NCI-H2029 (cell line): ENCODE measurements at places on chromosomes 6 and 20.
A peak's percentile ranks its signal among the peaks of the same experiment; 100 is the strongest.

- DNase-seq: no peak
Observed at GRCh38 chr6:152595499-152595898, 41.7 kb downstream of the SYNE1 start.

GRCh38 chr20:361561-361960 lies 14.7 kb downstream of the NRSN2 start:
- DNase-seq: no peak

DNA sequence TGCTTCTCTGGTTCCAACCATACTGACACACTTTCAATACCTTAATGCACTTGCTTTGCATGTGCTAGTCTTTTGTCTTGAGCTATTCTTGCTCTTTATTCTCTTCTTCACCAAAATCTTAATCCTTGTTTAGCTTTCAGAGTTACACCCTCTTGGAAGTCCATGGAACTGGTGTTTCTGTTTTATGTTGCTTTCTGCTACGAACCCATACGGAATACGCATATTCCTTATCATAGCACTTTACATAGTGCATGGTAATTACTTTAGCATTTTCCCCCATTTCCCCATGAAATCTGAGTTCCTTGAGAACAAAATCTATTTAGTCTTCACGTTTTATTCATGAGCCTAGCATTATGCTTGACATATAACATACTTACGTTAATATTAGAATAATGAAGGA lies 270.9 kb downstream of the NKAIN2 start:
- DNase-seq: no peak

DNA sequence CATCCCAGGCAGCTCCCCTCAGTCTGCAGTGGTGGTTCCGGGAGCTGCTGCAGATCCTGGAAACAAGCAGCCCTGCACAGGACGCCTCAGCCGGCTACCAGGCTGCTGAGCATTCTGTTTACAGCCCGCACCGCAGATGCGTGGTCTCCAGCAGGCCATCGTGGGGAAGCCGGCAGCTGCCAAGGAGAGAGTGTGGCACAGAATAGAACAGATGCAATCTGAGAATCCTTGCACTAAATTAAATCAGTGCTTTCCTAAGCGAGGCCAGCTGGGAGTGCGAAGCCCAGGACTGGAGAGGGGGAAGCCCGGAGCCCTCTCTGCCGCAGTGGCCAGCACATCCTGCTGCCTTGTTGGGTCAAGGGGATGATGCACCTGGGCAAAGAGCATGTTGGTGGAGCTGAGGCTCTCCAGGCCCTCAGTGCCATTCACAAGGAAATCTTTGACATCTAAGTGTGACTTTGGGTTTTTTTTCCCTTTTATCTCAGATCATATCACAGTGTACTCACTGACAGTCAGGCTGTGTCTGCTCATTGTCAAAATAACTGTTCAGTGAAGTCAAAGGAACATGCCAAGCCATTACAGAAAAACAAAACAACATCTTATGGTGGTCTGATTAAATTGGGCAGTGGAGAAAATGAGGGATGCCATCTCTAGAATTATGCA lies 118.1 kb downstream of the SYNDIG1 start:
- DNase-seq: no peak

DNA sequence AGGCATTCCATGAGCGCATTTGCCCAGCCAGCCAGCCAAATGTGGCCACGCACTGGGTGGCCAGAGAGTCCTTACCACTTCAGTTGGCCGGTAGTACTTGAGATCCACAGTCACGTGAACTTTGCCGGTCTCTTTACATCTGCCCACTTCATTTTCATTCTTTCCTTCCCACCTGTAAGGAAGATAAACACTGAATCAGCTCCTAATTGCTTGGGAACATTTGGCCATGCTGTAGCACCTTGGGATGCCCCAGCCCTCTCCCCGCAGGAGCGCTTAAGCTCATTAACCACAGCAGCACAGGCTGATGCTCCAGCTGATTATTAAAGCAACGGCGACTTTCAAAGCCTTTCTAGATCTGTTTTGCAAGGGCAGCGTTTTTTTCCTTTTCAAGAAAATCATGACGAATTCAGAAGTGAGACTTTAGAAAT lies 116.6 kb downstream of the FOXC1 start:
- peak; percentile 84 for DNase-seq

DNA sequence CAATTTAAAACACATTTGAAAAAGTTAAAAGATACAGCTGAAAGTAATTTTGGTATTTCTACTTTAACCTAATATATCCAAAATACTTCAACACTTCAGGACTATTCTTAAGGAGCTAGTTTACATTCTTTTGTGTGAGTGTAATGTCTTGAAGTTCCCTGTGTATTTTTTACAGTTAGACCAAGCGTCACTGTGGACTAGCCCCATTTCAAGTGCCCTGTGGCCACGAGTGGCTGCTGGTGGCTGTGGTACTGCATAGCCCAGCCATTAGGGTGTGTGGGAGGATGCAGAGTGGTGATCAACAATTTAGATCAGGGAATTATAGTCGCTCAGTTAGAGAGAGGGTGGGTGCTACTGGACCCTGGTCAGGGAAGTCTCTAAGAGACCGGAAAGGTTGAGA lies 869 bp upstream of the CST5 start:
- DNase-seq: no peak

DNA sequence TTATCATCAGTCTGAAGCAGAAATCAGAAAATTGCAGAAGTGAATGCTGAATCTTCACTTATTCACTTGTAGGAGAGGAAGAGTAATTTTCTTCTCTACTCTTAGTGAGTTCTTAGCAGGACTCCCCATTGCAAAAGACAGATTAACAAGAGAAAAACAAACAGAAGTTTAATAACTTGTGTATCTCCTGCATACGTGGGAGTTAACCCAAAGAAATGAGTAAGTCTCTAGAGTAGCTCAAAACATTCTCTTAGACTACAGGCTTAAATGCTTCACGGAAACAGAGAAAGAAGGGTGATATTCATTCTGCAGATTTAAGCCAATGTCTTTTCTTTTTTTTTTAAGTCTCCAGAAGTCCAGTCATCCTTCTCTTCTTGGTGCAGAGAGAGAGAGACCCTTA lies 97.9 kb upstream of the TMEM181 start:
- no peak for DNase-seq

- no peak for DNase-seq
Observed at GRCh38 chr20:52978851-52979250, 6.7 kb downstream of the TSHZ2 start.

DNA sequence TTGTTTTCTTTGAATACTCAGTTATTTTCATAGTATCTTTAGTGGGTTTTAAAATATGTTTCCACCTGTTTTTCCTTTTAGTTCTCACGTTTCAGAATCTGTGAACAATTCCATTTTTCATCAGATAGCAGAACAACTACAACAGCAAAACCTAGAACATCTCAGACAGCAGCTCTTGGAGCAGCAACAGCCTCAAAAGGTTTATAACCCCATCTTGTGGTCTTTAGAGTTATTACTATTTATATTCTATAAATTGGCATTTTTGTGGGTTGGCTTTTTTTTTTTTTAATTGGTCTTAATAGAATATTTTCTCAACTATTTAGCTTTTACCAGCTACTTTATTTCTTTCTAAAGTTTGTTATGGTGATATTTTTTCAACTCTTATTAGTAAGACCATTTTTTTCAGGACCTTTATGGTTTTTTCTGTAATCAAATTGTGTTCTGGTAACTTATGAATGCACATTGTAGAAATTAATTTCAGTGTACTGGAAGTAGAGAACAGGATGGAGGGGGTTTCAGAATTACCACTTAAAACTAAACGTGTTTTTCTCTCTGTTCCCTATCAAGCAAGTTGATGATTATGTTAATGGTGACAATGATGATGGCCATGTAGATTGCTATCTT lies 72.2 kb downstream of the SCAF8 start:
- DNase-seq: peak; percentile 7

GRCh38 chr20:49675368-49676151 lies 38.1 kb downstream of the B4GALT5 start:
- DNase-seq: no peak

- peak; percentile 40 for DNase-seq
Observed at GRCh38 chr6:133083248-133083967, 157.7 kb upstream of the EYA4 start.

- peak; percentile 61 for DNase-seq
Observed at GRCh38 chr20:24721891-24722568, 227.0 kb upstream of the CST7 start.

GRCh38 chr6:56692523-56693245 lies 50.0 kb upstream of the DST start:
- no peak for DNase-seq

DNA sequence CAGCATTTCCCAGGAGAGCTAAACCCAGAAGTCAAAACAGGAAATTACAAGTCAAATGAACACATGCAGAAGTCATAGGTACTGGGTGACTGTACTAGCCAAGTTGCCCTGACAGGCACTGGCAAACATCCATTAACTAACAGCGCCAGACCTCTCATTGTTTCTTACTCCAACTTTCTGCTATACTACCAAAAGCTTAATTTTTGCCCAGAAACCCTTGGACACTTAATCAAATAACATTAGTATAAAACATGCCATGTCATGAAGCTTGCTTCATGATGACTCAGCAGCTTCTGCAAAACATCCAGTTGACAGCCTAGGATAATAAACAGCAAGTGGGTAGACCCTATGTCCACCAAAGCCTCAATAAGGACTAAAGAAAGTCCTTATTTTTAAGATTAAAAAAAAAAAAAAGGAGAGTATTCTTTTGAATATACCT lies 3.5 kb downstream of the NUP153 start:
- no peak for DNase-seq

GRCh38 chr6:27414996-27415395 lies 26.4 kb downstream of the ZNF391 start:
- no peak for DNase-seq

GRCh38 chr6:114068771-114069170 lies 97.8 kb upstream of the HDAC2 start:
- no peak for DNase-seq
